ENCODE measurements at places on chromosomes 7 and 10.

DNA sequence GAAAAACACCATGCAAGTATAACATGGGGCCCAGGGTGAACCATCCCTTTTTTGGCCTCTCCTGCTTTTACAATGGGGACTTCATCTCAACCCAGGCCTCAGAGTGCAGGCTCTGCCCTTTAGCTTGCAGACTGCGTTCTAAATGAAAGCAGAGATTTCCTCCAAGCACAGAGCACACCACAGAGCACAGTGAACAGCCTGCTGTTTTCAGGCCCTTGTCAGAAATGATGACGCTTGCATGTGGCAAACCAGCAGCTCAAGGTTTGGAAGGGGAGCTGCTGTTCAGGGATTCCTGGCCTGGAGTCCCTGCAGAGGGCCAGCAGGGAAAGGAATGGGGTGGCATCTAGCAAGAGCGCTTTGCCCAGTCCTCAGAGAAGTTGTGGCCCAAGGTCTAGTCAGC lies 167.3 kb upstream of the CDCA7L start:
- no peak for DNase-seq

GRCh38 chr10:9605231-9605630 lies 1412.4 kb upstream of the CELF2 start:
- no peak for DNase-seq

- DNase-seq: no peak
Observed at GRCh38 chr7:46007990-46008643, 87.0 kb upstream of the IGFBP3 start.

- DNase-seq: no peak
Observed at GRCh38 chr7:135150072-135150782, 2.4 kb downstream of the TMEM140 start.

- DNase-seq: no peak
Observed at GRCh38 chr7:123974326-123974908, 49.4 kb downstream of the SPAM1 start.

GRCh38 chr10:131872827-131873375 lies 27.9 kb upstream of the PPP2R2D start:
- DNase-seq: peak; percentile 84

- DNase-seq: no peak
Observed at GRCh38 chr7:64046041-64046389, 781 bp downstream of the ZNF727 start.

DNA sequence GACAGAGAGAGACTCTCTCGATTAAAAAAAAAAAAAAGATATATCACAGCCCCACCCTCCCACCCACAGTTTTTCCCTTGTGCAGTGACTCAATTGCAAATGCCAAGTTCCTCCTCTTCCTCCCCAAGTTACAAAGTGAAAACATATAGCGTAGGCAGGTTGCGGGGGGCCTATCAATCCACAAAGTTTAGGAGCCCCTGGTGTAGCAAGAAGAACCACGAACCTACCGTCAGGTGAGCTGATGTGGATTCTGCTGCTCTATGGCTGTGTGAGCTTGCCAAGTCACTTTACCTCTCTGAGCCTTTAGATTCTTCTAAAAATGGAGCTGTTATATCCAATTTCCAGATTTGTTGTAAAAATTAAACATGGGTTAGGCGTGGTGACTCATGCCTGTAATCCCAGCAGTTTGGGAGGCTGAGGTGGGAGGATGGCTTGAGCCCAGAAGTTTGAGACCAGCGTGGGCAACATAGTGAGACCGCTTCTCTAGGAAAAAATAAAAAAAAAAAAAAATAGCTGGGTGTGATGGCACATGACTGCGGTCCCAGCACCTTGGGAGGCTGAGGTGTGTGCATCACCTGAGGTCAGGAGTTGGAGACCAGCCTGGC lies 8.2 kb upstream of the RHBDD2 start:
- no peak for DNase-seq

DNA sequence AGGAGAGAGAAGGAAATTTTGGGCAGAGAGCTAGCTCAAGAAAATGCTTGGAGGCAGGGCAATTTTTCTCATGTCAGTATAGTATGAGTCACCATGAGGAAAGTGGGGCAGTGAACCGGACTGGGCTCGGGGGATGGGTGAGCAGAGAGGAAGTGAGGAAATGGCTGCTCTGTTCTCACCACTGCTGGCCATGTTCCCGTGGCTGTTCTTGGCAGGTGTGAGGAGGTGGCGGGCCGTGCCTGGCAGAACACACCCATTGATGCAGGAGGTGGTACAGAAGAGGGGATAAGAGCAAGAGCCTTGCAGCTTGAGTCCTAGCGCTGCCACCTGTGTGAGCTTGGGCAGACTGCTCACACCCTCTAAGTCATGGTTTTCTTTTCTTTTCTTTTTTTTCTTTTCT lies 304.4 kb upstream of the LYZL1 start:
- DNase-seq: peak; percentile 88

DNA sequence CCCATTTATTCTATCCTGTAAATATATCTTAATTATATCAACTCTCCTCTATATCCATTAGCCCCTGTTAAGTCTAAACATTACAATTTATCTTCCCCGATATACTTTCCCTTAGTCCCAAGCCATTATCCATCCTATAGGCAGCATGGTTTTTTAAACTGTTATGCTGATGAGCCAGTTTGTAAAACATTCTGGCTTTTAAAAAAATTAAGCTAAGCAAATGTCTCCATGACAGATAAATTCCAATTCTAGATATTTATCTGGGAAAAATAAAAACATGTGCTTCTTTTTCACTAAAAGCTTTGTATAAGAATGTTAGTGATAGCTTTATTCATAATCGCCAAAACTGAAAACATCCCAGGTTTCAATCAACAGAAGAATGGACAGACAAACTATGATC lies 183.2 kb upstream of the GNAI1 start:
- DNase-seq: no peak

DNA sequence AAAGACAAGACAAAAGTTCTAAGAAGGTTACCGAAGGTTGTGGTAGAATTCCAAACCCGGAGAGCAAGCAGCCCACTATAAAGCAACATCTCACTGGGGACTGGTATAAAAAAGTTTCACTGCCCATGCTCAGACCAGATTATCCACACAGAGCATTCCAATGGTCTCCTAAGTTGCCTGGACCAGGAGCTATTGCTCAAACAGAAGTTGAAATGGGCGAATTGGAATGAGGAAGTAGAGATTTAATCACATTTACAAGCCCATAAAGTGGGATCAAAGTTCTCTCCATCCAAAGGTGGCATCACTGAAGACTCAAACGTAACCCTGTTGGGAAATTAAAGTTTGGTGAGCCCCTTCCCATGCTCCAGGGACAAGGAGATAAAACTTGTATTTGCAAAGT lies 19.8 kb downstream of the OR2F1 start:
- DNase-seq: no peak

- no peak for DNase-seq
Observed at GRCh38 chr7:88042157-88042556, 108.1 kb downstream of the ADAM22 start.

- DNase-seq: no peak
Observed at GRCh38 chr10:85151506-85151905, 823.1 kb downstream of the CCSER2 start.

GRCh38 chr7:134105841-134106240 lies 21.3 kb upstream of the LRGUK start:
- DNase-seq: no peak

DNA sequence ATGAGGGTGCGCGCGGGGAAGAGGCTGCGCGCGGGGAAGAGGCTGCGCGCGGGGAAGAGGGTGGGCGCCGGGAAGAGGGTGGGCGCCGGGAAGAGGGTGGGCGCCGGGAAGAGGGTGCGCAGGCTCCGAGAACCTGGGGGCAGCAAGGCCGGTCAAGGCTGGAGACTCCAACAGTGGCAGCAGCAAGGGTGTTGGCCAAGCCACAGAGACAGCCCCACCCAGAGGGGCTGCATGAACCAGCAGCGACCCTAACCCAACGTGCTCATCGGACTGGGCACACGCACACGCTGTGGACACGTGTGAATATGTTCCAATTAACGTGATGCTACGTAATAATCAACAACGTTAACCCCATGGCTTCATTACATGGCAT lies 48.8 kb downstream of the DIP2C start:
- DNase-seq: no peak

DNA sequence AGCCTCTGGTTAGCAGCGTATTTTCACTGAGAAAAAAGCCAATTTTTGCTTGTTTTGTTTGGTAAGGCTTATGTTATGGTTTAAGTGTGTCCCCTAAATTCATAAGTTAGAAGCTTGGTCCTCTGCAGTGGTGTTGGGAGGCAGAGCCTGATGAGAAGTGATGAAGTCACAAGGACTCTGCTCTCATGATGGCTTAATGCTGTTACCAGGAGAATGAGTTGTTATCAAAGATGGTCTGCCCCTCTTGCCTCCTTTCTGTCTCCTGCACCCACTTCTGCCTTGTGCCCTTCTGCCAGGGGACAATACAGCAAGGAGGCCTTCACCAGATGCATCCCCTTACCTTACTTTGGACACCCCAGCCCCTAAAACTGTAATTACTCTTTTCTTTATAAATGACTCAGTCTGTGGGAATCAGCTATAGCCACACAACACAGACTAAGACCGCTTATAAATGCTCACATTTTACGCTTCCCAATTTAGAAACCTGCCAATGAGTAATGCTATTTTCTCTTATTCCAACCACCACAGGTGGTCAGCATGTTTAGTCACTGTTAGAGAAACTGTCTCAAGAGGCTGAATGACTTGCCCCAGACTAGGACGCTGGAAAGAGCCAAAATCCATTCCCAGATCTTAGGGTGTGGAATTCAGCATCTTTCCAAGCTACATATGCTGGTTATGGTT lies 6.1 kb upstream of the PKD1L1 start:
- no peak for DNase-seq

- DNase-seq: peak; percentile 81
Observed at GRCh38 chr10:123559066-123559822, 106.9 kb upstream of the GPR26 start.

- DNase-seq: no peak
Observed at GRCh38 chr10:93080350-93081046, 6.8 kb downstream of the CYP26A1 start.

DNA sequence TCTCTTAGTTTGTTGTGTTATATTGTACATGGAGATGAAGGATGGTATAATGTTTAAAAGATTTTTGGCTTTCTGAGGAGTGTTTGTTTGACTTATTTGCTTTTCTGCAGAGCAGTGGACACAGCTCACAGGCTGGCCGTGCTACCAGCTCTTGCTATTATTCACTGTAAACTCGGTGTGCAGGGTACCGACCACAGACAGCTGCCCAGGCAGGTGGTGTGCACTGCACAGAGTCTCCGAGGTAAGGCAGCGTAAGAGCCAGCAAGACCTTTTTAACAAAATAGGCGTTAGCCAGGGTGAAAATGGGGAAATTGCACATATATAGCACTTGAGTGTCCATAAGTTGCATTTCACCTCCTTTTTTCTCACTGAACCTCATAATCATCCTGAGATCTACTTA lies 438.0 kb downstream of the CNTNAP2 start:
- no peak for DNase-seq

- no peak for DNase-seq
Observed at GRCh38 chr10:58384095-58384494, 1.1 kb upstream of the TFAM start.

GRCh38 chr7:36851382-36851781 lies 127.1 kb upstream of the AOAH start:
- DNase-seq: no peak

- no peak for DNase-seq
Observed at GRCh38 chr10:79270466-79271246, 76.6 kb upstream of the PPIF start.

DNA sequence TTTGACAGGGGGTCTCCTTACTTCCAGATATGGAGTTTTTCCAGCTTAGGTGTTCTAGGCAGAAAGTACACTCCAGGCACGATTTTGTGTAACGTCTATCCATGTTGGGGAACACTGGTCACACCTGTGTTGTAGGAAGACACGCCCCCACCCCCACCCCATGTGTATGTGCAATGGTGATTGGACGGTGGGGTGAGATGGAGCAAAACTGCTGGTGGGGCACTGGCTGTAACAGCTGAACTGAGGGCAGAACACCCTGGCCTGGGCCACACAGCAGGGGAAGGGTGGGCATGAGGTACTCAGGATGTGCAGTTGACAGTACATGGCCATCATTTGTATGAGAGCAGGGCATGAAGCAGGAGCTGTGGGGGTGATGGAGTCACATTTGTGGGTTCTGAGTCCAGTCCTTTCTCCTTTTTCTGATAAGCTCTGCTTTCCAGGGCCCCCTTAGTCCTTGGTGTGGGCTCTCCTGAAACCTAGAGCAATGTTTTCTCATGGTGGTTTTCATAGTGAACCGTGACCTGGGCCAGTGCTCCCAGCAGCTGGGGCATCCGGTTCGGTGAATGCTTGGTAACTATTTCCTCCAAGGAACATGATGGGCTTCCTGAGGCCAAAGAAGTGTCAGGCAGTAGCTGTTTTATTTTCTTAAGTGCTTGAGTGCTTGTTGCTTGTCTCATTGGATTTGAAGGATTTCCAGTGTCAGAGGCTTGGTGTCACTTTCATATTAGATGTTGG lies 63.4 kb upstream of the AQP1 start:
- DNase-seq: no peak

- no peak for DNase-seq
Observed at GRCh38 chr7:23965296-23965695, 255.3 kb downstream of the STK31 start.

GRCh38 chr10:77550378-77550777 lies 87.2 kb downstream of the KCNMA1 start:
- no peak for DNase-seq

GRCh38 chr7:135771051-135771450 lies 22.4 kb upstream of the FAM180A start:
- DNase-seq: no peak

DNA sequence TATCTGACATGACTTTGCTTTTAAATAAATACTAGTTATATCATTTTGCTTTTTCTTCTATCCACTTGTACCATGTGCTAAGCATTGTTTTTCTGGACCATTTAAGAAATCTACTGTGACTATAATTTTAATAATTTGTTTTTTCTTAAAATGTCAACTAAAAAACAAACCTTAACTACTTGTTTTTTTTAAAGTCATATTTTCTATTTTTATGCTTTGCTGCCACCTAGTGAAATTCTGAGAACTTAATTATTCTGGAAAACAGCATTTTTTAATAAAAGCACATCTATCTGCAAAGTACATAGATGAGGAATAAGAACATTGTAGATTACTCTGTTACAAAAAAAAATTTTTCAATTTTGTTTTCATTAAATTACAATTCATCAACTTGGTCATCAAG lies 47.4 kb downstream of the ORC5 start:
- no peak for DNase-seq

DNA sequence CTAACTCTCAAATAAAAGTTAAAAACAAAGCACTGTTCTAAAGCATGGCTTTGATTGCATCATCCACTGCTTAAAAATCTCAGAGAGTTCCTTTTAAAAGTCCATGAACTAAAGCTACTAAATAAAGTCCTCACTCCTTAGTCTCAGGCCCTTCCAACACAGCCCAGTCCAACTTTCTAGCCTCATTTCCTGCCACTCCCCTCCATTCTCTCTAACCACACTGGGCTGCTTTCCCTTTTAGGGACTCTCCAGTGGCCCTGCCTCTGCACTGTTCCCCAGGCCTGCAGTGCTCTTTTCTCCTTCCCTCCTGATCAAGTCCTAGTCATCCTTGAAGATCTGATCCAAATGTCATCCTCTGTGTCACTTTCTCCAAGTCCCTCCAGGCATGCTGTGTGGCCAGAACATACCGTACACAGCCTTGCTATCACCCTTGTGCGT lies 56.9 kb upstream of the PPP1R3C start:
- DNase-seq: no peak

Data from chondrocyte (in vitro differentiated cells).